ENCODE measurements at places on chromosomes 11 and 22. TPM values are rescaled to one million over a fixed set of nuclear protein-coding genes. Genes with fewer than 3 reads are reported as not detected.

- DNase-seq, result peak; percentile 100
Measured at GRCh38 chr11:12224537-12224893, 114.1 kb downstream of the MICAL2 start.

GRCh38 chr22:42064629-42065028, 6.0 kb downstream of the NAGA start:
- DNase-seq, result no peak

- DNase-seq, result no peak
Measured at GRCh38 chr11:69894181-69894611, 75.0 kb upstream of the FGF3 start.

DNA sequence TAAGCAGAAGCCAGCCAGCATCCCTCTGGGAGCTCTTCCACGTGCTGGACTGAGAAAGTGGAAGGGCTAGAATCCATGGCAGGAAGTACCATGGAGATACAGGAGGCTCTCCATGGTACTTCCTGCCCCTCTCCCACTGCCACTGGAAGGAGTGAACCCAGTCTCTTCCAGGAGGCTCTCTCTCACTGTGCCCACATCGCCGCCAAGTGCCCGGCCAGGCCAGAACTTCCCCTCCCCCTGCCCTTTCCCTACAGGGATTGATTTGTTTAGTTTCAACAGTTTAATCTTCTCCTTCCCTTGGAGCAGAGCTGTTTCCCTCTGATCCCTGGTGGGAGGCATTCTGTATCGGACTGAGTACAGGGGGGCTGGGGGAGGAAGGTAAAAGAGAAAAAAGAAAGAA, 133.6 kb downstream of the DSCAML1 start:
- DNase-seq, result no peak

Gene OR5AP2
- not detected for total RNA-seq
